ENCODE measurements at places on chromosomes 5 and 9.

GRCh38 chr9:69571032-69571431 is 101.1 kb downstream of the APBA1 start:
- no peak for DNase-seq

DNA sequence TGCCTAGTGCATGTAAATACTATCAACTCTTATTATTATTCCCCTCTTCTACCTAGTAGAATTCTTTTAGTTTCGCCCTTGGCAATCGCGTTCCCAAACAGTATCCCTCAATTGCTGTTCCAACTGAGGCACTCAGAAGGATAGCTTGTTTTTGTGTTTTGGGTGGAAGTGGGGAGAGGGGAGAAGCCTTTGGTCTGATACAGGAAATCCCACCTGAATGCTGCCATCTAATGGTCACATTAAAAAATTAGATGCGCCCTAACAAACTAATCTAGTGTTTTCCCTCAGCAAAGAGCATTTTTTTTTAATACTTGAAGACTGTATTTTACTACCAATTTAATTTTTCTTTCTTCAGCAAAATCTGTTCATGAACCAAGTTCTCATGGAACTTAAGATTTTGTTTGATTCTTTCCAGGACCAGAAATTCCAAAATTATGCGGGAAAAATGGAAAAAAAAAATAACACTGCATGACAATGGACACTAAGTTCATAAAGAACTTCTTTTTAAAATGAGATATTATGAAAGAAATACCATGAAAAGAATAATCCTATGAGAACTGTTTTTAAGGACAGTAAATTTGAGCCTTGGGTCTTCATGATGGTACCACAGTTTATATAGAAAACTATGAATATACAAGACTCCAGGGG is 22.2 kb upstream of the GLDC start:
- DNase-seq, result no peak

DNA sequence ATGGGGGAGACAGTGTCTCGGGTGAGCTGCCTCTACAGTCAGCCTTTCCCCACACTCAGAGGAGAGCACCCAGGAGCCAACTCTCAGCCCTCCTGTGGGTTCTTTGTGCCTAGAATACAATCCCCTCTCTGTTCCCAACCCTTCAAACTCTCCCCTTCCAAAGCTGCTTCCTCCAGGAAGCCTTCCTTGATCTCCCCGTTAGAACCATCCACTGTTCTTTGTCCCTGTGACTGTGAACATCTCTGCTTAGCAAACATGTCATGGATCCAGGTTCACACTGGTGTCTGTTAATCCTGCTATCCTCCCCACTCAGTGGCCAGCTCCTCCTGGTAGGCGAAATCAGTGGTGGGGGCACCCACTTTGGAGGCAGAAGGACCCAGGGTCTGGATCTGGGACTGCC is 16.2 kb upstream of the IER5L start:
- no peak for DNase-seq

- DNase-seq, result no peak
These were observed 26.9 kb downstream of the C9 start for GRCh38 chr5:39337252-39337915.

GRCh38 chr9:120481846-120482245 is 98.1 kb downstream of the CDK5RAP2 start:
- DNase-seq, result no peak

DNA sequence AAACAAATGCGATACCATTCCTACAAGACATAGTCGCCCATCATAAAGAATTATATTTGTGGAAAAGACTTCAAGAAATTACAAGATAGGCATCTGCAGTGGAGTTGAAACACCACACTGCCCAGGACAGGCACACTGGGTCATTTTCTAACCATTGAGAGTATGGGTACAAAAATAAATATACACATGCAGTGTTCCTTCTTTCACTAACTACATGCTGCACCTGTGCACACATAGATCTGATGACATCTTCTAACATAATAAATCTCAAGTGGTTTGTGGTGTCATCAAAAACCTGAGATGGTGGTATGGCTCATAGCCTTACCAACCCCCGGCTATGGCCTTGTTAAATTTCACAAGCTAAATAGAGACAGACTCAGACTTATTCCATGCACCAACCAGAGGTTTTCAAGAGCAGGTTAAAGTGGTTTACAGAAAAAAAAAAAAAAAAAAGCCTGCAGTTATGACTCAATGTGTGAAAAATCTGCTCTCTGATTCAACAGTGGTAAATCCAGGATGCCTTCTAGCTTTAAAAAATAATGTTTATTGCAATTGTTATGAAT is 12.4 kb upstream of the NFIB start:
- DNase-seq, result no peak

- DNase-seq, result no peak
These were observed 57.8 kb upstream of the GLRX start for GRCh38 chr5:95880081-95880926.

- DNase-seq, result peak; percentile 49
These were observed 134.8 kb downstream of the KCNIP1 start for GRCh38 chr5:170638454-170639220.

DNA sequence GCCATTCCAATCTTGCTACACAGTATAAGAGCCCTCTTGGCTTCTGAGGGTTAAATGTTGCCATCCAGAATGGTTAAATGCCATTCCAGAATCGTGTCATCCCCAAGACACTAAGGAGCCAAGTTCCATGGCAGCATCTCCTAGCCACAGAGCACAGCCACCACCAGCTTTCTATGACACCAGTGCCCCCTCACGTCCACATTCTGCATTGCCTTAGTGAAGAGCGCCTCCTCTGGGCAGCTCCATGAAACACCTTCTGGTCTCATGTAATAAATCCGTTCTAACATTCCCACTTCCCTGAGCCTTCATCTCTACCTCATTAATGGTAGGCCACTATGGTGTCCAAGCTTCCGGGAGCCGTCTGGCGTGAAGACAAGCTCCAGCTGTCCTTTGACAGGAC is 12.4 kb downstream of the CBY3 start:
- DNase-seq, result no peak

GRCh38 chr5:177427211-177427822 is 841 bp downstream of the GRK6 start:
- no peak for DNase-seq

DNA sequence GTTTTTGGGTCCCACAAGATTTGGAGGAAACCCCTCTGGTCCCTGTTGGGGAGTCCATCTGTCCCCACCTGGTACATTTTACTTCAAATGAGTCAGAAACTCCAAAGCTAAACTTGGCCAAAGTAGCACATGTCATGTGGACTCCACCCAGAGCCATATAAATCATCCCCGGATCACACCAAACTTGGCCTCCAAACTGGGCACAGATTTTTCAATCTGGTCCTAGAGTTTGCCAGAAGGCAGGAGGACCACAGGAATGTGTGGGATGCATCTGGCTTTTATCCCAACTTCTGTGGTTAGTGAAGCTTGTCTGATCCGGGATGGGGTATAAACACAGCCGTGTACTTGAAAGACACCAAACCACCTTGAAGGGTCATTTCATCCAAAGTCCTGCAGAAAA is 66.3 kb downstream of the MAT2B start:
- no peak for DNase-seq

DNA sequence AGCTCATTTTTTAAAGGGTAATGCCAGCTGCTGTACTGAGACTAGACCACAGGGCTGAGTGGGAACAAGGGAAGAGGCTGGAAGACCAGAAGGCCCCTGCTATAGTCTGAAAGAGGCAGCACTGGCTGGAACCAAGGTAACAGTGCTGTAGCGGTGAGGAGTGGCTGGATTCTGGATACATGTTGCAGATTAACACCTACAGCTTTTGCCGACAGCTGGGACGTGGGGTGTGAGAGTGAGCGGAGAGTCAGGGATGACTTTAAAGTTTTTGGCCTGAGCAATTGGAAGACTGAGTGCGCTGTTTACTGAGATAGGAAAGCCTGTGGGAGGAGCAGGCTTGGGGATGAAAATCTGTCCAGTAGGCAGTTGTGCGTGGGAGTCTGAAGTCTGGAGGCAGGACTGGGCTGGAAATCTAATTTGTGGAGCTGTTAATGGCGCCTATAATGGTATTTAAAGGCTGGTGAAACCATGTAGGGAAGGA is 26.5 kb downstream of the AQP7 start:
- DNase-seq, result no peak

- peak; percentile 94 for DNase-seq
These were observed at the start of gene ZCCHC7 for GRCh38 chr9:37119907-37120842. Gene ZCCHC7, plus strand, starts transcription at chr9:37120574.

GRCh38 chr5:132294728-132295504 is 722 bp downstream of the SLC22A4 start:
- DNase-seq, result peak; percentile 85

DNA sequence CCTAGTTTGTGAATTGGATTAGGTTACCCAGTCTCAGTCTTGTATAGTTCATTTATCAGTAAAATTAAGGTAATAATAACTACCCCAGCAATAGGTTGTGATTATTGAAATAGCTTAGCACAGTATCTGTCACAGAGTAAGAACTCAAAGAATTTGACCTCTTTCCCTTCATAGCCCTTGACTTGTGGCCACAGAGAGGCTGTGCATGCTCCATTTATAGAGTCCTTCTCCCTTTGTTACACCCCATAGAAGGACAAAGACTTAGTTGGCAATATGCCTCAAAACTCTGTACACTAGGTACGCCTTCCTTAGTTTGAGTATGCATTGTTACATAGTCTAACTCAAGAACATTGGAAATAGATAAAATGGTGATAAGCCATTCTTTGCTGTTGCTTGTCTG is 257.2 kb downstream of the KCTD16 start:
- no peak for DNase-seq

- no peak for DNase-seq
These were observed 19.7 kb upstream of the GDA start for GRCh38 chr9:72129271-72130156.

- DNase-seq, result no peak
These were observed 188.0 kb upstream of the ADCY2 start for GRCh38 chr5:7207979-7208378.

DNA sequence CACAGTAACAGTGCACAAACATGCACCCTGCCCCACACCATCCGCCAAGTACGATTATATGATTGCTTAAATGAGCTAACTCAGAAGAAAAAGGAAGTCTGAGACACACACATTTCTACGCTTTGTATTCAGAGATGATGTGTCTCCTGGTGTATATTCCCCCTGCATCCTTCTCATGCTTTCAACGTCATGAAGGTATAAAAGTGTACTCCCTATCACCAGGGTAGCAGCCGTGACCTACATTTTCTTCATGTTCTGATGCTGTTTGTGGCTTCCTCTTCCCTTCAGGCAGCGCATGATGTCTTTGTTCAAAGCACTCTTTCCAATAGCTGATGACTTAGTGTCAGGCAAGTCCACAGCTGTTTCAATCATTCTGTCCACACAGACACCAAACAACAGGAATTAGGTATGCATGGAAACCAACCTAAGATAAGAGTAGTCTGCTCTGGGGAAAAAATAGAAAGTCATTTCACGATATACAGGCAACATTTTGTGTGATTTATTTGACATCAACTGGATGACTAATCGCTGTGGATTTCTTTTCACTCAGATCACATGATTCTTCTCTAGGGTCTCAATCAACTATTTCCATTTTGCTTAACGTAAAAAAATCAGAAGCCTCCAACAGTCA is 269.4 kb upstream of the PTGER4 start:
- no peak for DNase-seq

GRCh38 chr5:88230546-88231066 is 38.0 kb downstream of the TMEM161B start:
- DNase-seq, result no peak

GRCh38 chr5:135157421-135158313 is 123.6 kb upstream of the PITX1 start:
- no peak for DNase-seq

DNA sequence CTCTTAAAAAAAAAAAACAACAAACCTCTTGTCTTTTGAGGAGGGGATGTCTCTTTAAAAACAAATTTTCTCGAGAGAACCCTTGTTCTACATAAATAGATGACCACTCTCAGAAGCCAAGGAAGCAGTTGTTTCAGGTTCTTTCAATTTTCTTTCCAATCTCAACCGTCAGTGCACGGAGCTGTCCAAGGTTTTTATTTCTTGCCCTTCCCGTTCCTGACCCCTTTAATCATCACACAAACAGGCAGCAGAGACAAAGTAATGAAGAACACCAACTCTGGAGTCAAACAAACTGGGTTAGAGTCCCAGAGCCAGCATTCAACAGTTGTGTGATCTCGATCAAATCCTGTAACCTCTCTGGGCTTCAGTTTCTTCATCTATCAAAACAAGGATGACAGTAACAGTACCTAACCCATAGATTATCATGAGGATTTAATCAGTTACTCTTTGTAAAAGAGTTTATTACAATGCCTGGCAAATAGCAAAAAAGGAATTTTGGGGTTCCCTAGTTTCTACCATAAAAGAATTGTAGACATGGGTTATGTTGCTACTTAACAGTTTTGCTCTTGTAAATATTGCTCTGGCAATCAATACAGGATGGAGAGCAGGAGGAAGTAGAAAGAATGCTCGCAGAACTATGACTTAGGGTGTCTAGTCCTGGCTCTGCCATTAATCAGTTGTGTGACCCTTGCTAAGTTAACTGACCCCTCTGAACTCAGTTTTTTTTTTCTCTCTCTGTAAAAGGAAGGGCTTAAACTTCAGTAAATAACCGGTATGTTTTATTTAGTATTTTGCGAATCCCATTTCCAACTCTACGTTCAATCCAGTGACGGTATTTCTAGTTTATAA is 1.0 kb upstream of the NIM1K start:
- DNase-seq, result no peak

DNA sequence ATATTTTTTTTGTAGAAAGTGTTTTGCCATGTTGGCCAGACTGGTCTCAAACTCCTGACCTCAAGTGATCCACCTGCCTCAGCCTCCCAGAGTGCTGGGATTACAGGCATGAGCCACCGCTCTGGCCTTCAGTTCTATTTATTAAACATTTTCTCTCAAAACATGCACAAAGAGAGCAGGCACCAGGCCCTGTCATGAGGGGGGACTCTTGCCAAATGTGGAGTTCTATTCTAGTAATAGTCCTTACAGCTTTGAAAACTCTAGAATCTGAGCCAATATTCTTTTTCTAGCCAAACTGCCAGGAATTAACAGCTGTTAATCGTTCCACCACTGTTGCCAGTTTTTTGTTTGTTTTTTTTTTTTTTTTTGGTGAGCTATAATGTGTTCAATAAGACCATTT is 124.6 kb downstream of the TARS1 start:
- no peak for DNase-seq

GRCh38 chr9:77710965-77711648 is 63.0 kb upstream of the GNA14 start:
- no peak for DNase-seq

GRCh38 chr5:118511846-118512245 is 476.5 kb downstream of the DTWD2 start:
- no peak for DNase-seq

- peak; percentile 15 for DNase-seq
These were observed at the start of gene DOCK8 for GRCh38 chr9:214648-215493. Gene DOCK8, plus strand, starts transcription at chr9:214865. Its CDS starts 112 bp downstream, at chr9:214977.

DNA sequence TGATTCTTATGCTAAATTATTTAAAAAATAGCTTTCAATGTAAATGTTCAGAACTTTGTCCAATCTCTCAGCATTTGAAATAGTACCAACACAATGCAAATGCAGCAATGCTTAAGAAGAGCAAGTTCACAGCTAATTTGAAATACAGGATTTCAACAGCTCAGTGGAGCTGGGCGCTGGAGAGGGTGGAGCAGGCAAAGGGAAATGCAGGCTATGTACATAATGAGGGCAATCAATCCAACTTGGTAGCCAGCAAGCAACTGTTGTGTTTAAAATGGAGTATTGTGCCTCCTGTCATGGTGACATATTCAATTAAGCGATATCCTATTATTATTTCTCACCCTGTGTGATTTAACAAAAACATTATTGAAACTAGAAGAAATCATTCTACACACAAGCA is 568.8 kb downstream of the PSAT1 start:
- no peak for DNase-seq

All from stimulated activated CD4-positive, alpha-beta T cell treated with anti-CD3 and anti-CD28 coated beads, Interleukin-1b, Interleukin-23, amount 100 ng/mL, for 24 hours (primary cell).